Fibroblast of villous mesenchyme (primary cell): ENCODE measurements at places on chromosomes 16 and 17.

DNA sequence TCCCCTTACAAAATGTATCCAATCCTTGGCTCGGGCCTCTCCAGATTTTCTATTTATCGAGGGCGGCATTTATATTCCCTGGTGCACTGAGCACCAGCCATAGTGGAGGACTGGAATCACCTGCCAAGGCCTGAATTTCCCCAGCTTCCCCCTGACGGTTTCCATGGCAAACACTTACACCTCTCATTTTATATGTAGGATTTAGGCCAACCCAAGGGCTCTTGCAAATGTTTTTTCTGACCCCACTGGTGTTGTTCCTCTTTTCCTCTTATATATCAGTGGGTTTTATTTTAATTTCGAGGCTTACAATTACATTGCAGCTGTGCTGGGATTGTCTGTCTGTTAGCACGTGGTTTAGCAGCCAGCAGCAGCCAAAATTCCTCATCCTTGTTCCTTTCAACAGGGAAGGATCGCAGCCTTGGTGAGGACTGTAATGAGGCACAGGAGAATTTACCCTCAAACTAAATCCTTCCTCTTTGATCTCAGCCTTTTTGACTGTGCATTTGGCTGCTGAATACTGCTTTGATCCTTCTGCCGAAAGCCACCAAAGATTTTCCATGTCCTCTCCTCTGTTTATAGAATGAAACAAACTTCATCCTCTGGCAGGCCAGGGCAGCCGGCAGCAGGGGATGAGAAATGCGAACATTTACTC is 26.5 kb upstream of the CES5A start:
- DNase-seq, result no peak

- no peak for DNase-seq
Observed at GRCh38 chr17:15422392-15422965, 44.9 kb downstream of the CDRT4 start.

GRCh38 chr17:11899537-11899942 is 97.7 kb downstream of the ZNF18 start:
- DNase-seq, result no peak

- no peak for DNase-seq
Observed at GRCh38 chr16:78762222-78762621, 662.8 kb downstream of the WWOX start.
